ENCODE measurements at places on chromosomes 5 and 9. TPM values are rescaled to one million over a fixed set of nuclear protein-coding genes. Genes with fewer than 3 reads are reported as not detected.

DNA sequence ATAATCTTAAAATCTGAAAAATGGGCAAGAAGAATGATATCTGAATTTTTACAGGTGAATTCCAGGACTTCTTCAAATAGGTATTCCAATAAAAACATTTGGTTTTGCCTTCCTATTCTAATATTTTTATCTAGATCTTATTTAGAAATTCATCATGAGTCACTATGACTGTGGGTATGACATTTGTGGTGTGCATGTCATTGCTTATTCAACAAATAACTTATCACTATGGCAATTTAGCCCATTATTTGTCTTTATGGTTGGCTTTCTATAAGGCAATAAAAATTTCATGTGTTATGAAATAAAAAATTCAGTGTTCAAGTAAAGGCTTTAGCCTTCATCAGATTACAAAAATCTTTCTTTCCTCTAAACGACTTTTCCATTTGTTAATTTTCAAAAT, 1139.6 kb upstream of the NUDT12 start:
- DNase-seq, result no peak

DNA sequence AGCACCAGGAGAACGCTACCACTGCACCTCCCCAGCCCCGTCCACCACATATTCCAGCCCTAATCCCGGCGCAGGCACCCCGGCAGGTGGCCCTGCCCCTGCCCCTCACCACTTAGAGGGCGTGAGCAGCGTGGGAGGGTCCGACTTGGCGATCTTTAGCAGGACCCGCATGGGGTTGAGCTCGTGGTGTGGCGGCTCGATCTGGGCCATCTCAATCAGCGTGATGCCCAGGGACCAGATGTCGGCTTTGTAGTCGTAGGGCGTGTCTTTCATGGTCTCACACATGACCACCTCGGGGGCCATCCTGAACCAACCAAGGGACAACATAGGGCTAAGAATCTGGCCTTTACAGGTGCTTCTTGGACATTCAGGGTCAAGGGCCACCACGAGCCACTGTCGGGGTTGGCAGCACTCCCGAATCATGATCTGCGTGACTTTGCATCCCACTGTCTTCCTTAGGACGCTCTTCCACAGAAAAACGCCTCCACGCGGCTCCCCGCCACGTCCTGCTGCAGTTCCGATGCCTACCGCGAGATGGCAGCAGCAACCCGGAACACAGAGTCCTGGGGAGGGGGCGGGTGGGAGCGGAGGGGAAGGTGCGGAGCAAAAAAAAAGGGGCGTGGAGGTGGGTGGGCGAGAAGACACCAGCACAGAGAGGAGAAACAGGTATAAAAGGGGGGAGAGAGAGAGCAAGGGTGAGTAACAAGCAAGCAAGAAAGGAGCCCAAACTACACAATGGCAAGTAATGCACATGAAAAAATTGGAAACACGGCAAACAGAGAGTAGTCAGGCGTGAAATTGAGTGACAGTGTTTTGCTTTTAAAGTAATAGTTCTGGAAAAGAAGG, 81.3 kb downstream of the STK10 start:
- DNase-seq, result peak; percentile 52

DNA sequence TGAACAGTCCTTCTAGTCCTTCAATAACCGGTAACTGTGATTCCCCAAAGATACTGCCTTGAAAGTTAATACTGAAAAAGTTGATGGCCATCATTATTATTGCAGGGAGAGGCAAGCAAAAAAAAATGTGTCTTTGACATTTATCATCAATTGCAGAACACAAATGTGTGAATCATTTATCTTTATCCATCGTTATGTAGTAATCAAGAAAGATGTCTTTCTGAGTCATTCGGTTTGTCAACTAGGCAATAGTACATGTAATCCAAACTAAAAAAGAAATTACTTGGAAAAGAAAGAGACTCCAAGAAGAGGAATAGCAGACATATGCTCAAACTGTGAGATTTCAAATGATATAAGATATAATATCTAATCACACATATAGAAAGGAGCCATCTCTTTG, 473.0 kb downstream of the CETN3 start:
- DNase-seq, result no peak

TMED7 gene
- 56.7 TPM for total RNA-seq

- DNase-seq, result no peak
Measured at GRCh38 chr5:134084570-134084969, 29.9 kb upstream of the TCF7 start.

GRCh38 chr5:134437847-134438581, 26.3 kb upstream of the CDKN2AIPNL start:
- DNase-seq, result no peak

GRCh38 chr5:135966165-135966564, 11.4 kb upstream of the LECT2 start:
- no peak for DNase-seq

DNA sequence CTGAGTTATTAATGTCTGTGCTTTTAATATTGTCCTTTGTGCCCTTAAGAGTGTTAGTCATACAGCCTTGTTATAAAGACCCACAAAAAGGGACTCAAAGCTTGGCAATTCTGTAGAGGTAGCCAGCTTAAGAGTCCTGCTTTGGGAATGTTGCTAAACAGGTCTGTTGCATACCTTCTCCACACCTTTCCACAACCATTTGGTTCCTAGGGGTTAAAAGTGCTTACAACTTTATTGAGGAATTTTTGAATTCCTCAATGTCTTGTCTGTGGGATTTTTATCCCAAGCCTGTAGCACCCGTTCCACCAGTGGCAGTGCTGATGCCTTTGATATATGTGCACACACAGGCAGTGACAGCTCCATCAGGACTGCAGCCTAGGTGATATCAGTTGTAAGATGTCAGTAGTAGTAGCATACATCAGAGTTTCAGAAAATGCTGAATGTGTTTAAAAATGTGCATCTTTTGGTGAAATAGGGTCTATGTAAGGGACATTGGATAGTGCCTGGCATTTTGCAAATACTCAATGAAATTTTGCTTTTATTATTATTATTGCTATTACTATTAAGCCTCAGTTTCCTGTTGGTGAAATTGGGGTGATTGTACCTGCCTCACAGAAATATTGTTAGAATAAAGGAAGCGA, 68.5 kb downstream of the WWC1 start:
- no peak for DNase-seq

GRCh38 chr9:116673375-116673774, 13.7 kb upstream of the TRIM32 start:
- no peak for DNase-seq

- no peak for DNase-seq
Measured at GRCh38 chr9:123102375-123103113, 69.1 kb downstream of the GPR21 start.

DNA sequence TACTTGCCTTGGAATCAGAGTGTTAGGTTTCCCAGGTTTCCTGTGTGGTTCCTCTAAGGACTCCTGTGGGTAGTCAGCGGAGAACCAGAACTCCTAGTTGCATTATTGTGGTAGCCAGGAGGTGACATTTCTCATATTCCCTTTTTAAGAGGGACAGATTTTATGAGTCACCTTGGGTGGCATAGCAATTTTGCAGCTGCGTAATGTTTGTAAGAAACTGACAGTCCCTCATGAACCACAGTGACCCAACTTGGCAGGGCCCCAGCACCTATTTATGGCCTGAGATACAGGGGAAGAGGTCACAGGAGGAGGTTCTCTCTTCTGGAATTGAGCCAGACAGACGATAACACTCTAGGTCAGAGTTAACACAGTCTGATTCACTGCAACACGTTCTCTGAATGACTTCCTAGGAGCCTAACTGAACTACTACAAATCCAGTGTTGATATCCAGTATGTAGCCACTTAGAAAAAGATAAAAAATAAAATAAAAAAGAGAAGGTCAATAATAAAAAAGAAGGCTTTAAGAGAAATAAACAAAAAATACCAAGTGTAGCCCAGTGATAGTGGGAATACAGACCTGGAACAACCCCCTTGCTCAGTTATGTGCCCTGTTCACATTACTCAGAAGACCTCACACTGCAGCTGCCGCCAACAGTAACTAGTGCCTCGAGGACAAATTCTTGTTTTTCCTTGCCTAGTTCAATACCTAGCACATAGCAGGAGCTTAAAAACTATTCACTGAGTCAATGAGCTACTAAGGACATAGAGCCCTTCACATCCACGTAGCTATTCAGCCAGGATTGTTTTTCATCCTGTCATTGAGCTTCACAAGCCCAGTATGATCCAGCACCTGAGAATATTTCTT, 50.7 kb upstream of the VLDLR start:
- DNase-seq, result no peak

GRCh38 chr5:56282216-56282615, 49.1 kb upstream of the ANKRD55 start:
- no peak for DNase-seq

GRCh38 chr5:119385136-119385535, 29.3 kb downstream of the TNFAIP8 start:
- DNase-seq, result no peak

- DNase-seq, result no peak
Measured at GRCh38 chr5:180704362-180704761, 35.5 kb downstream of the OR2Y1 start.

- DNase-seq, result no peak
Measured at GRCh38 chr5:44336708-44337107, 52.5 kb downstream of the FGF10 start.

DNA sequence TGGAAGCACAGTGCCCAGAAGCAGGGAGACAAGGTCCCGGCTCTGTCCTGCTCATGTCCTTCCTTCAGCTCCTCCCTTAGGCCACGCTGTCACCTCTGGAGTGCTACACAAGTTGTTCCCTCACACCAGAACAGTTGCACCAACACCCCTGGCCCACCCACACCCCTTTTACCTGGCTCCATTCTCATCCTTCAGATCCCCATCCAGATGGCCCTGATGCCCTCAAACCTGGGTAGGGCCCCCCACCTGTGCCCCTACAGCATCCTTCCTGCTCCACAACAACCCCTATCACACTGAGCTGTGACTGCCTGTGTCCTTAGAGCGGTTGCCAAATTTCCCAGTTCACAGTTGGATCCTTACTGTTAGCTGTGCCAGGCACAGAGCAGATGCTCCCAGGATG, 29.2 kb downstream of the ANKS6 start:
- DNase-seq, result no peak

GRCh38 chr5:51466214-51466613, 83.0 kb downstream of the ISL1 start:
- DNase-seq, result no peak

Measured in CD4-positive, alpha-beta T cell (primary cell).